ENCODE measurements at places on chromosomes 2 and 18.
A peak's percentile ranks its signal among the peaks of the same experiment; 100 is the strongest.

DNA sequence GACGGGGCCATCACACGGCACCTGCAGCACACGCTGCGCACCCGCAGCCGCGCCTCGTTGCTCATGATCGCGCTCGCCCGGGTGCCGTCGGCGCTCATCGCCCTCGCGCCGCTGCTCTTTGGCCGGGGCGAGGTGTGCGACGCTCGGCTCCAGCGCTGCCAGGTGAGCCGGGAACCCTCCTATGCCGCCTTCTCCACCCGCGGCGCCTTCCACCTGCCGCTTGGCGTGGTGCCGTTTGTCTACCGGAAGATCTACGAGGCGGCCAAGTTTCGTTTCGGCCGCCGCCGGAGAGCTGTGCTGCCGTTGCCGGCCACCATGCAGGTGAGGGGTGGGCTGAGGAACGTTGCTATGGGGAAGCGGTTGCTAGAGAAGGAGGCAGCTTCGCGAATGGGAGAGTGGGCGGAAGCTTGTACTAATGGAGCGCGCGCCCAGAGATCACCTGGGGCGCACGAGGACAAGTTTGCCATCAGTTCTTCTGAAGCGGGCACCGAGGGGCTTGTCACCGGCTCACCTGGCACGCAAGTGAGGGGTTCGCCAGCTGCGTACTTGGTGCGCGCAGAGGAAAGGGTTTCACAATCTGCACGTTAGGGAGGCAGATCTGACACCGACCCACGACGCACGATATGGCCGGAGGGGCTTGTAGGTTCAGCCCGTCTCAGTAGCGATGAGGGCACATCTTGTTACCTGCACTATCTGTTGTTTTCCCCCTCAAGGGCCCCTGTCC lies 45.6 kb downstream of the DDX18 start:
- DNase-seq = no peak

- no peak for DNase-seq
Measured at GRCh38 chr2:53018825-53019425, 748.7 kb upstream of the CHAC2 start.

GRCh38 chr2:99259465-99259864 lies 4.0 kb upstream of the LYG2 start:
- no peak for DNase-seq

GRCh38 chr18:23020555-23021294 lies 87.6 kb downstream of the RBBP8 start:
- DNase-seq = no peak

- no peak for DNase-seq
Measured at GRCh38 chr18:36786686-36787085, 42.1 kb downstream of the TPGS2 start.

DNA sequence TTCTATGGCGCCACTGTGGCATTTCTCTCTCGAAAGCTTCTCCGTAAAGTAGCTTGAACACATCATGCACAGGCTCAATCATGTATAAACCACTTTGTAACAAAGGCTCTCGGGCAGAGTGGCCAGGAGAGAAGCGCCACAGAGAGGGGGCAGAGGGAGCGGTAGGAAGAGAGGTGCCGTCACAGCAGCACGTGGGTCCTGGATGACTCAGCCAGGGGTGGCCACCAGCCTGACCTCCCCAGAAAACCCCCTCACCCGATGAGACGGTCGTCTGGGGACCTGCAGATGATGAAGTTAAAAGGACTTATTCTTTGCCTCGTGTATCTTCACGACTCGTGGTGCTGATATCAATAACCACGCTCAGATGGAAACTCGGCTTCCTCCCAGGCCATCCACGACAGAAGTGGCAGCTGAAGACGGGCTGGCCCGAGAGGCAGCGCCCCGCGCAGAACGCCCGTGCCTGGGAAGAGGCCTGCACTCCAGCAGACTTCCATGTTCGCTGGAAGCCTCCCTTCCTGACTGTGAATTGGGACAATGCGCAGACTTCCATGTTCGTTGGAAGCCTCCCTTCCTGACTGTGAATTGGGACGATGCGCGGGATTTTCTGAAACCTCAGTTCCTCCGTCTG lies 46.4 kb upstream of the MTCL1 start:
- DNase-seq = no peak

DNA sequence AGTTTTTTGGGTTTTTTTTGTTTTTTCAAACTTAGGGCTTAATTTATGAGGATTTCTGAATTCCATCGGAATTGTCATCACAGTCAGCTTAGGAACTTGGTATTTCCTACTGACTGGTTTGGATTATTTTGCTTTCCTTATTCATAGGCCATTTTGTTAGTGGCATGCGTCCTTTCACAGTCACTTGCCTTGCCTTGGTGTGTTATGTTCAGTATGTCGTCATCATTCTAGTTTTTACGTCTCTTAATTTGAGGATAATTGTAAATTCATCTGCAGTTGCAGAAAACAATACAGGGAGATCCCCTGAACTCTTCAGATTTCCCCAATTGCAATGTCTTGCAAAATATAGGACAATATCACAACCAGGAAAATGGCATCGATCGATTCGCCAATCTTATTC lies 485.3 kb downstream of the CBLN2 start:
- DNase-seq = no peak

DNA sequence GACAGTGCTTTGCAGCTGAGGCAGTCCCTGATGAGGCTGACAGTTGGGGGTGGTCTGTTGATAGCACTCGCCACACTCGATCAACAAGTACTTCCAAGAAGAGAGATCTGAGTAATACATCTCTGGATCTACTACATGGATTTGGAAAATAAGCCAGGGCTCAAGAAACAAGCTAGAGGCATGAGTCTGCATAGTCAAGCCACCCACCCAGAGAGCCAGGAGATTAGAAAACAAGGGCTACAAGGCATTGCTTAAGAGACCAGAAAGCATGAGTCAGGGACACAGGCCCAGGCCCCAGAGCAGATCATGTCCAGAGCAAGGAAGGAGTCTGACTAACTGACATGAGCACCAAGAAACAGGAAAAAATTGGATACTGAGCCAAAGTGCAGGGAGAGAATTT lies 196.9 kb upstream of the CWC22 start:
- DNase-seq = no peak

DNA sequence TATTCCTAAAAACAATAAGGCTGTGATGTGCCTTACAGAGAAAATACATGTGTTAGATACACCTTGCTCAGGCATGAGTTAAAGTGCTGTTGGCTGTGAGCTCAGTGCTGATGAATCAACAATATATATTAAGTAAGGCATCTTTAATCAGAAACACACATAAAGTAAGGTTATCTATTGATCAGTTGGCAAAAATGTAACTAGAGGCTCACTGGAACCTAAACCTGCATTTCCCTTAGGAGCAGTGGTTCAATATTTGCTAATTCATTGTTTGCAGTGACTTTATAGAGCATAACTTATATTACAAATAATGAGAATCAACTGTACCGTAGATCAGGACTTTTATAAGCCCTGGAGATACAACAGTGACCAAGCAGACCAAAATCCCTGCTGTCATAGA lies 77.0 kb upstream of the CYP1B1 start:
- no peak for DNase-seq

- no peak for DNase-seq
Measured at GRCh38 chr2:68302281-68302875, 17.4 kb downstream of the CNRIP1 start.

- DNase-seq = no peak
Measured at GRCh38 chr2:167331636-167332232, 443.5 kb downstream of the XIRP2 start.

GRCh38 chr2:54332386-54332785 lies 76.4 kb upstream of the TSPYL6 start:
- DNase-seq = no peak

DNA sequence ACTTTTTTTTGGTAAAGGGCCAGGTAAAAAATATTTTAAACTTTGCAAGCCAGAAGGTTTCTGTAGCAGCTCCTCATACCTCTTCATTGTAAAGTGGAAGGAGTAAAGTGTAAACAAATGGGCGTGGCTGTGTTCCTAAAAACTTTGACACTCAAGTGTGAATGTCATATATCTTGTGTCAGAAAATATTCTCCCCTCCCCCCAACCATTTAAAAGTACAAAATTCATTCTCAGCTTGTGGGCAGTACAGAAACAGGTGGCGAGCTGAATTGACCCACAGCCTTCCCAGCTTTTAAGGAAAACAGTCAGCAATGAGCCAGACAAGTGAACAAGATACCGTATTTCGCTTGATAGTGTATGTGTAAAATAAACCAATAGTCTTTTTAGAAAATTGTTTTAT lies 4.0 kb downstream of the YPEL5 start:
- no peak for DNase-seq

DNA sequence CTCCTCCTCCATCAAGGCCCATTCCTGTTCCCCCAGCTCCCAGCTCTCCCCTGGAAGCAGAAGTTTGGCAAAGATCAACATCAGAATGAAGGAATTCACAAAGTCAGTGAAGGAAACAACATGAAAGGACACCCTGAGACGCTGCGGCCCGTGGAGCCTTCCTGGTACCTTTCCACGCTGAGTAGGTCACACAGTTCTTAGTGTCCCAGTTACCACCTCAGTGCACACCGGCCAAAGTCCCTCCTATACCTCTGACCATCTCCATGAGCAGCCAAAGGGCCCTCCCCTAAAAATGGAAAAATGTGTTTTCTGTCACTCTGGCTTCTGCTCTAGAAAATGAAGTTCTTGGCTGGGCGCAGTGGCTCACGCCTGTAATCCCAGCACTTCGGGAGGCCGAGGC lies 191.6 kb upstream of the AGAP1 start:
- DNase-seq = no peak

- no peak for DNase-seq
Measured at GRCh38 chr2:56021136-56021474, 97.5 kb upstream of the EFEMP1 start.

DNA sequence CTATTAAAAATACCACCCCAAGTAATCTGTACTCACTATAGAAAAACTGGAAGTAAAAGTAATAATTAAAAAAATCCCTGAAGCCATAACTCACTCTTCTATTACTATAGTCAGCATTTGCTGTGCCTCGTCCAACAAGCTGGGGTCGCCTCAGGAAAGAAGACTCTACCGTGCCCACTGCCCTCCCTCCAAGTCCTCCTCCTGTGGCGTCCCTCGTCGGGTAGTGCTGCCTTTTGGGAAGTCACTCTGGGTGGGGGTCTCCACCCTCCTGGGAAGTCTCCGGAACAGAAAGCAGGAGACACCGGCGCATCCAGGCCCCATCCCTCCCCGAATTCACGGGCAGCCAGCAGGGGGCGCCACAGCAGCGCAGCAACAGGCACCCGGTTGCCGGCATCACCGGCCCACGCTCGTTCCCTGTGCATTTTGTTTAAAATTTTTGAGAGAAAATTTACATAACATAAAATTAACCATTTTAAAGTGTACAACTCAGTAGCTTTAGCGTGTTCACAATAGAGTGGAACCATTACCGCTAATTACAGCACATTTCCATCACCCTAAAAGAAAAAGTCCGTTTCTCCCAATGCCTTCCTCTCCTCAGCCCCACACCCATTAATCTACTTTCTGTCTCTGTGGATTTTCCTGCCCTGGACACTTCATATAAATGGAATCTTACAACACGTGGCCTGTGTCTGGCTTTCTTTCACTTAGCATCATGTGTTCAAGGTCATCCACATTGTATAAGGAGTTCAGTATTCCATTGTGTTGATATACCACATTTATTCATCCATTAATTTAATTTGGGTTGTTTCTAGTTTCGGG lies 62.2 kb downstream of the ADNP2 start:
- peak; percentile 45 for DNase-seq
